Stimulated activated naive CD4-positive, alpha-beta T cell (primary cell): ENCODE measurements at places on chromosomes 6 and 20.

DNA sequence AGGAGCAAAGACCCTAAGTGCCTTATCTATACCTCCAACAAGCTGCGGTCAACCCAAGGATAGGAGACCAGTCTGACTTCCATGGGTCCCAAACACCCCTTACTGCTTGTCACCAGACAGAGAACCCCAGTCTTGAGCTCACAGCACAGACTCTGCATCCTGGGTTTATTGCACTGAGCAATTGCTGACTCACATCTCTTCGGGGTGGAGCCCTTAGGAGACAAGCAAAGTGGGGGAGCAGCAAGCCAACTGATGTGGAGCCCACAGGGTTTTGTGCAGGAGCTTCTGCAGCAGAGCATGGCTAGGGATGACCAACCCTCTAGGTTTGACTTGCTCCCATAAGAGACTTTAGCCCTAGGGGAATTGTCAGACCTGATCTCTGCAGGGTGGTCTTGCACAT, 38.6 kb upstream of the EYS start:
- no peak for DNase-seq

DNA sequence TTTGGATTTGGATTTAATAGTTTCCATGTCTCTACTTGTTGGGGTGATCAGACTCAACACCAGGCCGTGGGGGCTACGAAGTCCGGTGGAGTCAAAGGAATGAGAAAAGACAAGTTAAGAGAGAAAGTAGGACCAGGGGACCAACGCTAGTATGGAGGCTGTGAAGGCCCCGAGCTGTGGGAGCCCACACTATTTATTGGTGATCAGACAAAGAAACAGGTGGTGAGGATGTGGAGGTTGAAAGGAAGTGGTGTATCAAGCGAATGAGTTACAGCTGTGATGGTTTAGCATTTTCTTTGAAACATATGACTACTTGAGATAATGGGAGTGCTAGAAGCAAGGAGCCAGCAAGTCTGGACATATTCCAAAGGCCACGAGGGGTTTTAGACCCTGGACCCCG, 62.4 kb downstream of the AKAP7 start:
- DNase-seq = no peak

DNA sequence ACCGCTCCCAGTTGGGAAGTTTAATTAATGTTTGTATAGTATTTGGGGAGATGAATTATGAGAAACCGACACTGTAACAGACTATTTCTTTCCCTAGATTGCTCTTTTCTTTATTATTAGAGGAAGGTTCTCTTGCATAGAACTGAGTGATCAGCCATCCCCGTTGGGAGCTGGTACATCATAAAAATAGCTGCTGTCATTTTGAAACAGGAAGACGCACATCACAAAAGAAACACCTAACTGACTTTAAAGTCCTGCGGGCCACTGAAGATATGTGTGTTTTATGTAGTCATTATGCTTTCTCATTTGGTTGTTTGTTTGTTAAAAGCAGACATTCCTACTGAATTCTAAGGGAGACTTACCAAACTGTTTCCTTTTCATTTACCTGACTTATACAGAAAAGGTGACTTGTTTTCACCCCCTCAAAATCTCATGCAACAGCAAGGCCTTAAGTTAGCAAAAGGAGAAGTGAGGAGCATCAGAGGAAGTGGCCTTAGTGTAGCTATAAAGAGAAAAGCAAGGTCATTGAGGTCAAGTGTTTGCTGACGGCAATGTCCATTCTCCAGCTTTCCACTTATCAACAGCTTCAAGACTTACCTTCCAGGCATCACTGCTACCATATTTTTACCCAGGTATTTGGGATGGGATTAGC, 91.0 kb downstream of the PKHD1 start:
- no peak for DNase-seq

- no peak for DNase-seq
These were observed 150.1 kb downstream of the ELOVL4 start for GRCh38 chr6:79797163-79797764.

GRCh38 chr20:10304471-10305046, 85.9 kb downstream of the SNAP25 start:
- DNase-seq = no peak

- no peak for DNase-seq
These were observed 22.2 kb upstream of the ADGRG6 start for GRCh38 chr6:142279350-142280180.

GRCh38 chr6:8192067-8192466, 89.7 kb upstream of the EEF1E1 start:
- no peak for DNase-seq

DNA sequence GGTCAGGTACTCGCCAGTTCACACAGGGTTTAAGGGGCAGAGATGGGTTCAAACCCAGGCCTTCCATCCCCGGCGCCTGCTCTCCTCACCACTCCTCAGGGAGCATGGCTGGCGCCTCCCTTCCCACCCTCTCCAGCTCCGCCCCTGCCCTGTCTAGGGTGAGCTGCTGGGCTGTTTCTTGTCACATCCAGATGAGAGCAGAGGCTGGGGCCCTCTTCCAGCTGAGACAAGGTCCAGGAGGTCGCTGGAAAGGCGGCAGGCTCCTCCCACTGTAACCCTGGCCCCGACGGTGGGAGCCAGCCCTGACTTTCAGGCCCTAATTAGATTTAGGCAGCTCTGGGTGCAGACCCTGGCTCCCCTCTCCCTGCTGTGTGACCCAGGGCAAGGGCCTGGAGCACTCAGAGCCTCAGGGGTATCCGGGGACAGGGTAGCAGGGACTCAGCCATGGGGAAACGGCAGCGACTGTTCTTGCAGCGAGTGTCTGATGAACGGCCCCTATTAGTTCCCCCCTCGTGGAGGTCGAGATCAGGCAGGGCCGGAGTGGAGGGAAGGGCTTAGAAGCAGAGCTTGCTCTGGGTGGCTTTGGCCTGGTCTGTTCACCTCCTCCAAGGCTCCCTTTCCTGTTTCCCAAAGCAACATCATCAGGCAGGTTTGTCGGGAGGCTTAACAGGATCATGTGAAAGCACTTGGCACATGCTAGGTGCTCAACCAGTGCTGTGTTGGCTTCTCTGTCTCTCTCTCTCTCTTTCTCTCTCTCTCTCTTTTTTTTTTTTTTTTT, 33.4 kb downstream of the SNAI1 start:
- DNase-seq = no peak

DNA sequence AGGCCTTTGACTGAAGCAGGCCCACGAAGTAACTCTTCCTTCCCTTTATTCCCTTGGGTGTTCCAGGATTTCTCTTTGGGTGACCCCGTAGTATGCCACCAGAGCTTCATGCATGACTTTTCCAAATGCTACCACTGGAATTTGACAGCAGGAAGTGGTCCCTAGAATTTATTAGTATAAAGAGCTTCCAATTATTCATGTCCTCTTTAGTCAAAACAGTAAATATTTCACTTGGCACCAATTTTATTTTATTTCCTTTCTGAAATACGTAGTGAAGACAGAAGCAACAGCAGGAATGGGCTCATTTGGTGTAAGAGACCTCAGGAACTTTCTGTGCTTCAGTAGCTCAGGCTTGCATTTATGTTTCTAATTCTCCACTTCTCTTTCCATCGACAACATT, 151.3 kb downstream of the LCA5 start:
- DNase-seq = no peak

- no peak for DNase-seq
These were observed 47.6 kb upstream of the RNF24 start for GRCh38 chr20:4062721-4063606.

DNA sequence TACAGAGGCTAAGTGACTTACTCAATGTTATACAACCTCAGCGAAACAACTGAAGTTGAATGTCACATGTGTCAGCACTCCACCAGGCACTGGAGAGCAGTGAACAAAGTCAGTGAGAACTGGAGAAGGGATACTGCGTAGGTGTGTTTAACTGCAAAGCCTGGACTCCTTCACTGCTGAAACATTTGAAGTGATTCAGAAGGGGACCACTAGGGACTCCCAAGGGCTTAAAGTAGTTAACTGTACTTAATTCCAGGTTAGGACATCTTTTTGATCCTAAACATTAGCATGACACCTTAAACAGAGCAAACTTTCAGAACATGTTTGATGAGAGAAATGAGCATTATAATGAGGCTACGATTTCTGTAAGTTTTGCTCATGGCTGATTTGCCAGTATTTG, 45.0 kb upstream of the ZBTB24 start:
- DNase-seq = no peak

DNA sequence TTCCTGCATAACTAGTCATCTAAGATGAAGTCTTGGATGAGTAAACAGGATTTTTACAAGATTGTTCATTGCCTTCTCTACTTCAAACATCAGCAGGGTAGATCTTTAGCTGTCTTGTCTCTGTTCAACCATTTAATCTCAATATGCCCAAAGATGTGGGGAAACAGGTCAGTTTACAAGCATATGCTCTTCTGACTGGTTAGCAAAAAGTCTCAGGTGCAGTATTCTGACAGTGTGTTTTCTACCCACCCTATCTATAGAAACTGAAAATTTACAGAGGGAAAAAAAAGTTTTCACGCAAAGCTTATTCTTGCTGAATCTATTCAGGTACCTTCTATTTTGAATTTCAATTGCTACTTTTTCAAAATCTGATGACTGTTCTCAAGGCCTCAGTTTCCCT, 29.0 kb downstream of the MAP3K5 start:
- no peak for DNase-seq

- no peak for DNase-seq
These were observed 289.5 kb downstream of the BTBD9 start for GRCh38 chr6:38350220-38350619.

DNA sequence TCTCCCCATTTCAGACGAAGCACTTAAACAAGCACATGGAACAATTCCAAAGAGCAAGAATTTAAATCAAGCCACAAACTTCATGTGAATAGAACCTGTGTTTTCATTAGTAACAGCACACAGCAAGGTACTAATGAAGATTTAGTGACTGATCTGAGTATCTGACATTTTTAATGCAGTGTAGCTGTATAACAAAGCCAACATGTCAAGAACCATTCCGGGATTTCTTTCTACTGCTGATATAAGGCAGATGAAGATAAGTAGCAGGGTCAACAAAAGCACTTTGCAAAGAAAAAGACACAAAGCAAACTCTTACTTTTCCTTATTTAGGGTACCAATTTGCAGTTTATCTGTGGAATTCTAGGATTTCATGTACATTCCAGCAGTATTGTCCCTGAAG, 11.3 kb downstream of the SLC17A5 start:
- DNase-seq = no peak

DNA sequence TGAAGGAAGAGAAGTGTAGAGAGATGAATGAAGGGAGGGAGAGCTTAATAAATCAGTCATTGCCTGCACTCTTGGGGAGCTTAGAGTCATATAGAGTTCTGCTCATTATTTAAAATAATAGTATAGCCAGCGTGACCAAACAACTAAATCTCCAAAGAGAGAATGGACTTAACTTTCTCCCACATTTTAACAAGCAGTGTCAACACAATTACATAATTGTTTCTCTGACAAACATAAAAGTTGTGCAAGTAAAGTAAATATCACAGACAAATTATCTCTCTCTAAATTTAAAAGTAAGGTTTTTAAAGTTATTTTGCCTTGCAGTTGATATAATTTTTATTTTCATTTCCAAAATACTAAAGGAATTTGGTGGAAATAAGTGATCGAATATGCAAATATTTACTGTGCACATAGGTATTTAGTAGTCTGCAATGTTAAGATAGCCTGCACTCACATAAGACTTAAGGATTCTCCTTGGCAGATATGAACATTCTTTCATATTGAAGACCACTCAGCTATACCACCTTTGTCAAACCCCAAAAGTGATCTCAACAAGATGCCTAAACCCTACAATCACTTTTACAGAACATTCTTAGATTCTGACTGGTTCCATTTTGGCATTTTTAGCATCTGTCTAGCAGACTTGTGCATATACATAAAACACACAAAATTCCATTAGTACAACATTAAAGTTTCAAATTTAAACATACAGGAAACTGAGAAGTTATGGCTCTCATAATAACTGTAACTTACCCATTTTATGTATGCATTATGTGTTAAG, 67.7 kb downstream of the KIF6 start:
- no peak for DNase-seq

- DNase-seq = no peak
These were observed 432.7 kb downstream of the TFAP2A start for GRCh38 chr6:9982215-9982614.

GRCh38 chr6:101605874-101606273, 212.4 kb downstream of the GRIK2 start:
- DNase-seq = no peak

DNA sequence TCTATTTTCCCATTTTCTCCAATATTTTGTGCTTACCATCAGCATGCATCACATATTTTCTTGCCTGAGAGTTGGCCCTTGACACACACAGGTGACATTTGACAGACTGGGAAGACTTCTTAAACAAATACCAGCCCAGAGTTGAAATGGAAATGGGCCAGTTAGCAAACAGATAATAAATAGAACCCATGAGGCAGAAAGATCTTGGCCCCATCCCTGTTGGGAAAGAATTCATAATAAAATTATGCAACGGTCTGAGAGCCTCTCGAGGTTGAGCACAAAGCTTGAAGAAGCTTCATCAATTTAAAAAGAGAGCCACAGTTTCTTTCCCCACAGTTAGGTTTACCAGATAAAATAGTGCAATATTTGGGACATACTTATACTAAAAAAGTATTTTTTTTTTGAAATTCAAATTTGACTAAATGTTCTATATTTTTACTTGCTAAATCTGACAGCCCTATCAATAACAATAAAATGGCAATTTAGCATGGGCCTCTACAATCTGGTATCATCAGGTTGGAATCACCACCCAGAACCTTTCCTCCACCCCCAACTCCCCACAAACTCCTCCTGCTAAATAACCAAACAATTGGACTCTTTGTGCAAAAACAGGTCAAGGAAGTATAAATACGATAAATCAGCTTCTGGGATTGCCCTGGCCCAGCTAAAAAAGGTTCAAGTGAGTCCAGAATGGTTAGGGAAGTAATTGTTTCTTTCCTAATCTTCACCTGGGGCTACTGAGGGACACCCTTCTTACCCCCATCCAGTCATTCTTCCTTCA, 129.8 kb downstream of the CD164 start:
- no peak for DNase-seq

GRCh38 chr20:46568570-46569129, 18.2 kb upstream of the OCSTAMP start:
- DNase-seq = no peak

GRCh38 chr20:58096880-58097423, 131.5 kb downstream of the ANKRD60 start:
- DNase-seq = no peak

GRCh38 chr6:25147223-25147622, 132.0 kb upstream of the CARMIL1 start:
- no peak for DNase-seq
